ENCODE measurements at places on chromosomes 7 and 10. TPM values are rescaled to one million over a fixed set of nuclear protein-coding genes. Genes with fewer than 3 reads are reported as not detected.

The SPAM1 gene
- not detected for polyA plus RNA-seq

The GIMAP7 gene
- polyA plus RNA-seq, result 2.2 TPM

The DYDC2 gene
- 1.2 TPM for polyA plus RNA-seq

The TMEM236 gene
- 0.05 TPM for polyA plus RNA-seq

The IGFBP1 gene
- polyA plus RNA-seq, result 0.81 TPM

The OR2A5 gene
- not detected for polyA plus RNA-seq

The ZNF804B gene
- not detected for polyA plus RNA-seq

The RBP3 gene
- not detected for polyA plus RNA-seq

The IL15RA gene
- 2.4 TPM for polyA plus RNA-seq

The DGKI gene
- 2.5 TPM for polyA plus RNA-seq

The CCDC172 gene
- not detected for polyA plus RNA-seq

The RBM20 gene
- 0.17 TPM for polyA plus RNA-seq

The PRPS1L1 gene
- not detected for polyA plus RNA-seq

The CFAP69 gene
- not detected for polyA plus RNA-seq

The LIPM gene
- polyA plus RNA-seq, result not detected

The SERPINE1 gene
- 4.3 TPM for polyA plus RNA-seq

The CDHR1 gene
- polyA plus RNA-seq, result 6.4 TPM

The TEX47 gene
- not detected for polyA plus RNA-seq

The AGAP5 gene
- 0.41 TPM for polyA plus RNA-seq

The HOXA6 gene
- polyA plus RNA-seq, result 14.9 TPM

The TFPI2 gene
- 0.22 TPM for polyA plus RNA-seq

The POU6F2 gene
- polyA plus RNA-seq, result 2.1 TPM

The OIT3 gene
- polyA plus RNA-seq, result not detected

The OPALIN gene
- polyA plus RNA-seq, result 31.9 TPM

The GBX1 gene
- polyA plus RNA-seq, result not detected

The TAS2R60 gene
- not detected for polyA plus RNA-seq

The NPC1L1 gene
- polyA plus RNA-seq, result not detected

The ZKSCAN5 gene
- polyA plus RNA-seq, result 7.3 TPM

The ZNF467 gene
- 9.1 TPM for polyA plus RNA-seq

The NPTX2 gene
- polyA plus RNA-seq, result 90.5 TPM

The PILRA gene
- polyA plus RNA-seq, result 3.8 TPM

The CHN2 gene
- 26.5 TPM for polyA plus RNA-seq

The INSYN2A gene
- 7.7 TPM for polyA plus RNA-seq

The ACBD7 gene
- polyA plus RNA-seq, result 35.4 TPM

The FOXI2 gene
- not detected for polyA plus RNA-seq

The NXPH1 gene
- 5.5 TPM for polyA plus RNA-seq

The BHLHA15 gene
- polyA plus RNA-seq, result 3.5 TPM

The GSTO2 gene
- polyA plus RNA-seq, result 23.9 TPM

The TSPAN33 gene
- polyA plus RNA-seq, result 15.1 TPM

The FAS gene
- 1.8 TPM for polyA plus RNA-seq

The SMKR1 gene
- polyA plus RNA-seq, result 9.1 TPM

The SSC4D gene
- polyA plus RNA-seq, result 2.2 TPM

The CLDN12 gene
- 6.3 TPM for polyA plus RNA-seq

The ANKRD61 gene
- polyA plus RNA-seq, result not detected

The C10orf53 gene
- not detected for polyA plus RNA-seq

The GDF2 gene
- polyA plus RNA-seq, result not detected

The KCP gene
- polyA plus RNA-seq, result 0.29 TPM

The SPDYE2B gene
- polyA plus RNA-seq, result not detected

The GDF10 gene
- 1.1 TPM for polyA plus RNA-seq
